CD4-positive, alpha-beta memory T cell (primary cell): ENCODE measurements at places on chromosomes 3 and 15. TPM values are rescaled to one million over a fixed set of nuclear protein-coding genes. Genes with fewer than 3 reads are reported as not detected.

LIPC gene
- 0.41 TPM for total RNA-seq

- no peak overlapping the region for H3K27ac ChIP-seq
- H3K4me3 ChIP-seq: no peak overlapping the region
- no peaks in the 10 kb centered on the region for H3K36me3 ChIP-seq
- no peaks in the 10 kb centered on the region for H3K27me3 ChIP-seq
Measured at GRCh38 chr3:22659651-22660475, 543.3 kb upstream of the UBE2E2 start.

DNA sequence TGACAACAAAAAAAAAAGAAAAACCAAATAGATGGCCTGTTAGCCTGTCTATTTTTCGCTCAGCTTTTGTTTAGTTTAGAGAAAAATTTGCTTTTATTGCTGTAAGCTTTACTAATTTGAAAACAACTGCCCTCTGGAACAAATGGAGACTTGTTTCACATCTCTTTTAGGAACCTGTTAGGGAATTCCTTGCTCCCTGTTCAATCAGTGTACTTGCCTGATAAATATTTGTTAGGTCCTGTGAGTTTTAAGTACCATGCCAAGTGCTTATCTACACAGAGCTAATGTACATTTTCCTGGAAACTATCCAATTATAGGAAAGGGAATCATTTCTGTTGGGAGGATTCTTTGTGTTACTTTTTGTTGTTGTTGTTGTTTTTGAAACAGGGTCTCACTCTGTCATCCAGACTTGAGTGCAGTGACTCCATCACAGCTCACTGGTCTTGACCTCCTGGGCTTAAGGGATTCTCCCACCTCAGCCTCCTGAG lies 3.5 kb upstream of the LIPH start:
- no peak for DNase-seq
- no peak overlapping the region for H3K4me3 ChIP-seq
- no peaks in the 10 kb centered on the region for H3K4me1 ChIP-seq
- H3K27me3 ChIP-seq: no peaks in the 10 kb centered on the region
- H3K27ac ChIP-seq: no peak overlapping the region

- H3K27ac ChIP-seq: no peak overlapping the region
- no peak overlapping the region for H3K4me3 ChIP-seq
- no peaks in the 10 kb centered on the region for H3K4me1 ChIP-seq
- H3K27me3 ChIP-seq: no peaks in the 10 kb centered on the region
Measured at GRCh38 chr3:58623961-58624360, 42.6 kb downstream of the FAM3D start.

- no peak overlapping the region for H3K27ac ChIP-seq
- peaks cover 4% of the 10 kb centered on the region for H3K27me3 ChIP-seq
- no peak overlapping the region for H3K4me3 ChIP-seq
- H3K36me3 ChIP-seq: no peaks in the 10 kb centered on the region
- no peak for DNase-seq
Measured at GRCh38 chr3:124774327-124774718, 44.1 kb downstream of the UMPS start.

SGO1 gene
- 0.55 TPM for total RNA-seq

DAPK2 gene
- 2.9 TPM for total RNA-seq

GRCh38 chr3:66507423-66508260 lies 6.8 kb upstream of the LRIG1 start:
- H3K4me3 ChIP-seq: no peak overlapping the region
- H3K27me3 ChIP-seq: no peaks in the 10 kb centered on the region
- DNase-seq: no peak

HIGD2B gene
- 0.39 TPM for total RNA-seq

GOLGA8S gene
- 0.30 TPM for total RNA-seq

SLITRK3 gene
- total RNA-seq: not detected

DNA sequence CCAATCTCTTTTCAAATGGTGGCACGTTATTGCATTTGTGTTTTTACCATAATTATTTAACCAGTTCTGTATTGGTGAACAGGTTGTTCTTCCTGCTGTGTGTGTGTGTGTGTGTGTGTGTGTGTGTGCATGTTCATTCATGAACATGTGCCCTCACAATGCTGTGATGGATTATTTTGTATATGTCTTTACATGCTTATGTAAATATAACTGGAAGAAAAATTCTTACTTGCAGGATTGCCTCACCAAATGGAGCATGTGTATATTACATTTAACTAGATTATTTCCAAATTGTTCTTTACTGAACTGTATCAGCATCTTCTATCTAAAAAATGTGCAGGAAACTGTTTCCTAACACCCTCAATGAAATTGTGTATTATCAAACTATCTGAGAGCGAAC lies 175.2 kb upstream of the ZPLD1 start:
- H3K27ac ChIP-seq: no peak overlapping the region
- no peaks in the 10 kb centered on the region for H3K27me3 ChIP-seq
- H3K4me3 ChIP-seq: no peak overlapping the region
- H3K4me1 ChIP-seq: no peaks in the 10 kb centered on the region
- H3K36me3 ChIP-seq: no peaks in the 10 kb centered on the region

DNA sequence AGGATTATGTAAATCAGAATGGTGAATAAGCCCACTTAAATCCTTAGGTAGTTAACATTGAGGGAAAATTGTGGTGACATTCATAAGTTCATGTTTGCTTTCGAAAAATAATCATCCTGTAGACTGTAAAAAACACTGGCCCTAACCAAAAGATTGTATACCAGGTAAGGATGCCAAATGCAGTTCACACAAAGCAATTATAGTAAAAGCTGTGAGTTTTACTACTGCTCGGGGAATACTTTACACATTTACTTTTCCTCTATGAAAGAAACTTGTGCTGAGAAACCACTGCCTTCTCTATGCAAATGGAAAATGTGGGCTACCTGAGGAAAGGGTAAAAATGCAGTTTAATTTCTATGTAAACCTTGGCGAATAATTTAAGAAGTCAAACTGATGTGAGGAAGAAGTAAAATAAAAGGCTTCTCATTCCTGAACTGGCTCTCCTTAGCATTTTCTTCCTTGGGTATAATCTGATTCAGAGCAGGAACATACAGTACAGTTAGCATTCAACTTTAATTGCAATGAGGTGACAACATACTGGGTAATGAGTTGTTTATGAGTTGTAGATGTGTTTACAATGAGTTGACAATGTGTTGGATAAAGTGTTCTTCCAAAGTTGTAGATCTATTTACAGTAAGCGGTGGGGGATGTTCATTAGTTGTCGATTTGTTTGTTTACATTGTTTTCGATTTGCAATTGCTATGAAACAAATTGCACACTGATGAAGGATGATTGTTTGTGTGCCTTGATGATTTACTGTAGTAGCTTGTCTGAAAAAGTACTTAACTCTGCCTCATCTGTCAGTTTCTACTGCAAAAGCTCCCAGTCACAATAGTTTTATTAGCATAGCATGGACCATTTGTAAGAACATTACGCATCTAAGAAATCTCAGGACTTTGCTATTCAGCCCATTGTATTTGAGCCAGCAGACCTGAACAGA lies 453.0 kb upstream of the DPH6 start:
- H3K27ac ChIP-seq: no peak overlapping the region
- no peak for DNase-seq

- no peak overlapping the region for H3K4me3 ChIP-seq
- no peaks in the 10 kb centered on the region for H3K36me3 ChIP-seq
- H3K27me3 ChIP-seq: no peaks in the 10 kb centered on the region
Measured at GRCh38 chr3:44198284-44199269, 43.1 kb upstream of the TOPAZ1 start.

GRCh38 chr3:7292362-7292761 lies 431.4 kb downstream of the GRM7 start:
- H3K36me3 ChIP-seq: no peaks in the 10 kb centered on the region
- H3K27ac ChIP-seq: no peak overlapping the region
- H3K4me1 ChIP-seq: no peaks in the 10 kb centered on the region

- H3K36me3 ChIP-seq: no peaks in the 10 kb centered on the region
- H3K27ac ChIP-seq: no peak overlapping the region
- no peak overlapping the region for H3K4me3 ChIP-seq
- no peaks in the 10 kb centered on the region for H3K4me1 ChIP-seq
- DNase-seq: no peak
- H3K27me3 ChIP-seq: no peaks in the 10 kb centered on the region
Measured at GRCh38 chr3:179950840-179951239, 85.9 kb downstream of the PEX5L start.

IVD gene
- total RNA-seq: 56.4 TPM

TRMT10C gene
- 23.3 TPM for total RNA-seq

- no peak overlapping the region for H3K4me3 ChIP-seq
- no peak for DNase-seq
- H3K27me3 ChIP-seq: no peaks in the 10 kb centered on the region
- H3K36me3 ChIP-seq: no peaks in the 10 kb centered on the region
- peaks cover 23% of the 10 kb centered on the region for H3K4me1 ChIP-seq
Measured at GRCh38 chr3:27354588-27355203, 14.5 kb downstream of the NEK10 start.

DNA sequence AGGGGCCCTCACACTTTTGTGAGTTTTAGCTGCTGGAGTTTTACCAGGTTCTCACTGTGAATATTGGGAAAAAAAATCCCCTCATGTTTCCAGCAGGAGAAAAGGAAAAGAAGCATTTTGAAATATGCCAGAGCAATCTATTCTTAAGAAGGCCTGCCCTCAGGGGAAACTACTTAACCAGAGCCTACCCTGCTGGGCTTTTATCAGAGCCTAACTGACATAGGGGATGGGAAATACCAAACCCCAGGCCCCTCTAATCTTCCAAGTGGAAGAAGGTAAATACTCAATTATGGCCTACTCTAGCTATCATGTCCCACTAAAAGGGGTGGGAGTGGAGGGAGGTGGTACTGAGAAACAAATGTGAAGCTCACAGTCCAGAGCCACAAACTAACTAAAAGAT lies 68.7 kb upstream of the NMNAT3 start:
- H3K36me3 ChIP-seq: no peaks in the 10 kb centered on the region
- H3K27me3 ChIP-seq: no peaks in the 10 kb centered on the region
- DNase-seq: no peak
